ENCODE measurements at places on chromosomes 7 and 10.

GRCh38 chr10:102673819-102674511 is 29.7 kb downstream of the TRIM8 start:
- peak; percentile 81 for DNase-seq

- DNase-seq = peak; percentile 17
These were observed 44.7 kb downstream of the KLF6 start for GRCh38 chr10:3740157-3740871.

GRCh38 chr7:27254625-27255024 is 12.0 kb downstream of the EVX1 start:
- no peak for DNase-seq

DNA sequence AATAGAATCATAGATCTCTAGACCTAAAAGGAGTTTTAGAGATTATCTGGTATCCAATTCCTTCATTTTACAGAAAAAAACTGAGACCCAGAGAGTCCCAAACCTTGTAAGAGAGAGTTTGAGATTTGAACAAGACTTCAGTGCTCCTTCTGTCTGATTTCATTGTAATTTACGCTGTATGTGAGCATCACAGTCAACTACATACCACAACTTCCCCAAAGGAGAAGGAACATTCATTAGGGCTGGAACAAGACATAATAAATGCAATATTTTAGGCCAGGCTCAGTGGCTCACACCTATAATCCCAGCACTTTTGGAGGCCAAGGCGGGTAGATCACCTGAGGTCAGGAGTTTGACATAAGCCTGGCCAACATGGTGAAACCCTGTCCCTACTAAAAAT is 17.3 kb upstream of the PRKAR2B start:
- no peak for DNase-seq

- DNase-seq = peak; percentile 12
These were observed 124.8 kb downstream of the MPP7 start for GRCh38 chr10:28177944-28178637.

DNA sequence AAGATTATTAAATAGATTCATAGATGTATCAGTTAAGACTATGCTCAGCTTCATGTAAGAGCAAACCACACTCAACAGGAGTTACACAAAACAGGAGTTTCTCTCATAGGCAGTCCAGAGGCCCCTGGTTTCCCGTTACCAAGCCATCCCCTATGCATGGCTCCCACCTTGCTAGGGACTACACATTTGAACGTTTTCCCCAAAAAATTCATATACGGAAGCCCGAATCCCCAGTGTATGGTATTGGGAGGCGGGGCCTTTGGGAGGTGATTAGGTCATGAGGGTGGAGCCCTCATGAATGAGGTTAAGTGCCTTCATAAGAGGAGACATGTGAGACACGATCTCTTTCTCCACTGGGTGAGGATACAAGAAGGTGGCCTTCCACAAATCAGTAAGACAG is 29.1 kb downstream of the RSU1 start:
- peak; percentile 14 for DNase-seq

- no peak for DNase-seq
These were observed 10.7 kb downstream of the NODAL start for GRCh38 chr10:70430493-70431445.

DNA sequence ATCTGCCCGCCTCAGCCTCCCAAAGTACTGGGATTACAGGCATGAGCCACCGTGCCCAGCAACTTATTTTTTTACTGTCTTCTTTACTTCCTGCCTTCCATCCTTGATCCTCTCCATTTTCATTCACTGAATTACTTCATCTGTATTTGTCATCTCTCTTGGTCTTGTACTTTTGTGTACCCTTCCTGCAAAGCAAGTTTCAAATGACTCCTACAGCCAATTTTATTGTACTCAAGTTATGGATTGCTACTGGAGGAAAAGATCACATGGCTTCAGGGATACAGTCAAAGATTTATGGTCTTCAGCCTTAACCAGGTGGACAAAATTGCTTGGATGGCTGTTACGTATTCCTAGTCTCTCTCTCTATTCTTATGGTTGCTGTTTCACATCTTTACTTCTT is 22.6 kb downstream of the SEPTIN7 start:
- DNase-seq = no peak

DNA sequence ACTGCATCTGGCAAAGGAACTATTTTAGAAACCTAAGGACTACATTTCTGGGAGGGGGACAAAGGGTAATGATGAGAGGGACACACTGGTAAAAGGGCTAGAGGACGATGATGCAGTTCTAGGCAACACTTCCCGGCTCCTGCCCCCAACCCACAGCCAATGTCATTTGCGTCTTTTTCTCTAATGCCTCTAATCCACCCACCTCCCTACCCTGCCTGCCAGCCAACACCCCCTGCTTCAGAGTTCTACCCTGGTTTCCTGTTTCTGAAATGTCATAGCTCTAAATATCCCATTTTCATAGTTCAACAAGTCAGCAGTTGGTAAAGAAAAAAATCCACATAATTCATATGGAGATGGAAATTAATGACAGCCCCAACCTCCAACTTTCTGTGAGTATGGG is 79.0 kb downstream of the KIAA1549 start:
- peak; percentile 39 for DNase-seq

DNA sequence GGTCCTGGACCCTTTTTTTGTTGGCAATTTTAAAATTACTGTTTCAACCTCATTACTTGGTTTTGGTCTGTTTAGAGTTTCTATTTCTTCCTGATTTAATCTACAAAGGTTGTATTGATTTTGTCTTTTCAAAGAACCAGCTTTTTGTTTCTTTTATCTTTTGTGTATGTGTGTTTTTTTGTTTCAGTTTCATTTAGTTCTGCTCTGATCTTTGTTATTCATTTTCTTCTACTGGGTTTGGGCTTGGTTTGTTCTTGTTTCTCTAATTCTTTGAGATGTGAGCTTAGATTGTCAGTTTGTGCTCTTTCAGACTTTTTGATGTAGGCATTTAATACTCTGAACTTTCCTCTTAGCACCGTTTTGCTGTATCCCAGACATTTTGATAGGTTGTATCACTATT is 8.5 kb upstream of the MRPS33 start:
- no peak for DNase-seq

- no peak for DNase-seq
These were observed 428.3 kb upstream of the NPVF start for GRCh38 chr7:25656581-25657026.

DNA sequence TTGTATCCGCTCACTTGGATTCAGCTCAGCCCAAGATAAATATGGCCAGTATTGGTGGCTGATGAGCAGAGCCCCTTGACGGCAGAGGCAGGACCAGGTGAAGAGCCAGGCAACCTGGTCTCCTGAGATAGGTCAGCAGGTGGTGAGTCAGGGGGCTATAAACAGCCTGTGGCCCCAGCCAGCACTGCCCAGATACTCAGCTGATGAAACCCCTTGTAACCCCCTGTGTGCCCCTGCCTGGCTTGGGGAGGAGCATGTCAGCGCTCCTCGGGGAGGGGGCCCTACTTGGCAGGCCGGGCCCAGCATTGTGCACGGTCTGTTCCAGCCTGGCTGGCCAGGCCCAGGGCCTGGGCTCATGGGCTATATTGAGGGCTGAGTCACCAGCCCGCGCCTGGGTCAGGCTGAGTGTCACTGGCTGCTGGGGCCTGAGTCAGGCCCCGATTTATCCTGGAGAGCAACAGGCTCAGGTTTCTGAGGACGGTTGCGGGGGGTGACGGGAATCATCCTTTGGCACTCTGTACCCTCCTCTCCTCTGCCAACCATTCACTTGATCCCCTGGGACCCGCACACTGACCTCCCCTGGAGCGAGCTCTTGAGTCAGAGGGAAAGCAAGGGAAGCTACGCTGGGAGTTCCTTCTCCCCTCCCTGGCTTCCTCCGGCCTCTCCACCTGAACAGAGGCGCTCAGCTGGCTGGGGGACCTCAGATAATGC is 2.8 kb upstream of the FLNC start:
- DNase-seq = no peak

- DNase-seq = no peak
These were observed 71.2 kb downstream of the APBB1IP start for GRCh38 chr10:26509307-26509706.

DNA sequence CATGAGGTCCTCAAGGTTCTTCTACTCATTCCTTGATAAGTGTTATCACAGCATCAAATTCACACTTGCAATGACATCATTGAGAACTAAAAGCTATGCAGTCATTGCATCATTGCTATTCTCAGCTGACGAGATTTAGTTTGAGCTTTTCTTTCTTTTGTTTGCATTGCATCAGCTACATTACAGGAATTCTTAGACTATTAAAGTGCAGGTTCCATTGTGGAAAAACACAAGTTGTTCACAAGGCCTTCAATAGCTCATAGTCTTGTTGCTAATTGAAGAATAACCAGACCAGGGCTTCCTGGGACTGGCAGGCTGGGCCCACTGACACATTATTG is 139.3 kb downstream of the CXCL12 start:
- DNase-seq = no peak

DNA sequence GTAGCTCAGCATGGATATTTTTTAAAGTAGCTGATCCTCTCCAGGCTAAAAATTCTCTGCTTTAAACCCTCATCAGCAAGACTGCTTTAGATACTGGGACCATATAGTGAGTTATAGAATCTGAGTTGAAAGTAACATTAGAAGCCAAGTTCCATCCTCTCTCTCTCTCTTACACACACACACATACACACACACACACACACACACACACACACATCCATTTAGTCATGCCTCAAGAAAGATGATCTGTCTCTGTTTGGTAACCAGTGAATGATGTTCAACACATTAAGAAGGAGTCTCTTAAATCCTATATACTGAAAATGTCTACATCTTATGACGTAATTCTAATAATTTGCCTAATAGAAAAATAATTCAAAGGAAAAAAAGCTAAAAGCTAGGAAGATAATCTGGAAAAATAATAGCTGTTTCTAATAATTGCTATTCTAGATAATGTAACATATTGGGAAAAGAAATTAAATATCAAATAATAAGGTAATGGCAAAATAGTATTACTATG is 16.9 kb upstream of the ATP6V0A4 start:
- DNase-seq = no peak

DNA sequence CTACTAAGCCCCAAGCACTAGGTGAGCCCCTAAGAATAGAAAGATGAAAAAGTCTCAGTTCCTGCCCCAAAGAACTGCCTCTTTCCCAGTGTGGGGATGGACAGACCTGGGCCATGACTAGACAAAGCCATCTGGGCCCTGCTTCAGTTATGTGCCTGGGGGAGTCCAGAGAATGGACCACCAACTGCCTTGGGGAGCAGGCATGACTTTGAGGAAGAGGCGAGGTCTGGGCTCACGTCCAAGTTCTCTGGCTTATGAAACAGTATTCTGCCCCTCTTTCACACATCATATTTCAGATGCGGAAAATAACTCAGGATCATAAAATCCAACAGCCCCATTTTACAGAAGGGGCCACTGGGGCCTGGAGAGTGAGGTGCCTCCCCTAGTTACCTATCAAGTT is 80.3 kb downstream of the PLXNA4 start:
- DNase-seq = no peak

DNA sequence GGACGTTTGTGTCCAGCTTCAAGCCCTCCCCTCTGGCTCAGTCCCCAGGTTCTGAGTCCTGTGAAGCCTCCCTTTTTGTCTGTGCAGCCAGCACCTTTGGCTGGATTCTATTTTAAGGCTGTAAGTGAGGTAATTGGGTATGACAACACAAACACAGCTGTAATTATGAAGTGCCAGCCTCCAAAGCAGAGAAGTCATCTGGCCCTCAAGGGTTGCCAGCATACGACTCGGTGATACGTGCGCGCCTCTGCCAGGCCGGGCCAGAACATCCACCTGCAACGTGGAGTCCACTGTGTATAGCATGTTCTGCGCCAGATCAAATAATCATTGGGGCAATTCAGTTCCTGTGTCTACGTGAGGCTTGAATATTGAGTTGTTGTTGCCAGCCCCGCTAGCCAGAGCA is 6.7 kb upstream of the FAM180A start:
- no peak for DNase-seq

DNA sequence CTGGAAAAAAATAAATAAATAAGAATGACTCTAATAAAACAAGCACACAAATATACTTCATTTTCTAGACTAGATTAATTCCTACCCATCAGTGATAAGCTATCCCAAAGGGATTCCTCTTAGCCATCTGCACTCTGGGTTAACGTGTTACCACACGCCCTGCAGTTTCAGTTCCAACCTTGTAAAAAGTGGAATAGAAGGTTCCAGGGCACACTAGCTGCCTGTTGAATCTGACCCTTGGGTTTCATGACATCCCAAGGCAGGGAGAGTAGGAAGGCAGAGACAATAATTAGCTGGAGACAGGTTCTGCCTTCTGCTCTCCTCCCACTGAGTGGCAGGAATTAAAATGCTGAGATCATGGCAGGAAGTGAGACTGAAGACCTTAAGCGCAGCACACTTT is 33.5 kb downstream of the SLC37A3 start:
- DNase-seq = no peak

DNA sequence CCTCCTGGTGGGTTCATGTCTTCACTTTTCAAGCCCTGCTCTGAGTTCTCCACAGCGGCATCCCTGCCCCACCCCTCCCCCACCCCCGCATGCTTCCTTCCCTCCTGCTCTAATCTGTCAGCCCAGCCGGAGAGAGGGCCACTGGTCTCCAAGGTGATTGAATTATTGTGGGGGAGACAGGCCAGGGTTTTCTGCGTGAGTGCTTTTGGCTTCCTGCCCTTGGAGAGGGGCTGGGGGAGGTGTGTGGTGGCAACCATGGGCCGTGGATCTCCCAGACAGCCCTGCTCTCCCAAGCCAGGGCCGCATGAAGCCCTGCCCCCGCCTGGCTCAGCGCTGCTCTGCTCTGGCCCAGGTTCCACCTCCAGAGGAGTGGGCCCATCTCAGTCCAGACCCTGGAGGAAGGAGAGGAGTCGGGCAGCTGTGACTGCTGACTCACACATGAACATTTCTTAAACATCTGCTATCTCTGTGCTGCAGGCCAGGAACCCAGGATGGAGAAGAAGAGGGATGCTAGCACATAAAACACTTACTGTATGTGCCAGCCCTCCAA is 109.9 kb downstream of the ZMIZ1 start:
- no peak for DNase-seq

GRCh38 chr10:96417441-96417840 is 58.6 kb upstream of the OPALIN start:
- DNase-seq = no peak

DNA sequence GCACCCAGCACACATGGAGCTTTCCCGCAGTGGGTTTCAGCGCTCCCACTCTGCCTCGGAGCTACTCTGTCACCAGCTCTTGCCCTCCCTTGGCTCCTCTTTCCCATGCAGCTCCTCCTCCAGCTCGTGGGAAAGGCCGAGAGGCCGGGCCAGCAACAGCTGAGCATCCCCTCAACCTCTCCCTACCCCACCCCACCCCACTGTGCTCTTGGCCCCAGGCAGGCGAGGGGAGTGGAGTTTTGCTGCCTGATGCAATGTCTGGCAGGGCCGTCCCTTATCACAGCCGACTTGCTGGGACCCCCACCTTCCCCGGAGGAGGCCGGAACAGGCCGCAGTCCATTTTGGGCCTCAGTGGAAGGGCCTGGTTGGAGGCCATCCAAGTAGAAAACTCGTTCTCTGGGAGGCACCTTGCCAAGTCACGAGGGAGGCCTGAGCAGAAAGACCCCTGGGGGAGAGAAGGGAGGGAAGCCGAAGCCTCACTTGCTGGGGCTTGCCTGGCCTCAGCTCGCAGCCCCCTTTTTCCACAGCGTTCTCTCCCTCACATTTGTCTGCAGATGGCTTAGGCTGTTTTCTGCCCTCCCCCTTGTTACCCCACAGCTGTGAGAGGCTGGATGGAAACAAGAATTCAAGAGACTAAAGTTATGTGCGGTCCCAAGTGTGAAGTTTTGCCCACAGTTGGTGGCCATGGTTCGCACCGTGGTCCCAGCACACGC is 35.3 kb downstream of the CHST3 start:
- DNase-seq = no peak

- no peak for DNase-seq
These were observed 6.5 kb upstream of the RABGEF1 start for GRCh38 chr7:66734006-66734405.

All from CD4-positive, alpha-beta T cell treated with Interleukin-6 for 4 hours (primary cell).